ENCODE measurements at places on chromosomes 11 and 22.

- DNase-seq, result no peak
Observed at GRCh38 chr11:113477321-113477720, 2.1 kb upstream of the DRD2 start.

- DNase-seq, result no peak
Observed at GRCh38 chr11:33735271-33736147, 714 bp downstream of the CD59 start.

DNA sequence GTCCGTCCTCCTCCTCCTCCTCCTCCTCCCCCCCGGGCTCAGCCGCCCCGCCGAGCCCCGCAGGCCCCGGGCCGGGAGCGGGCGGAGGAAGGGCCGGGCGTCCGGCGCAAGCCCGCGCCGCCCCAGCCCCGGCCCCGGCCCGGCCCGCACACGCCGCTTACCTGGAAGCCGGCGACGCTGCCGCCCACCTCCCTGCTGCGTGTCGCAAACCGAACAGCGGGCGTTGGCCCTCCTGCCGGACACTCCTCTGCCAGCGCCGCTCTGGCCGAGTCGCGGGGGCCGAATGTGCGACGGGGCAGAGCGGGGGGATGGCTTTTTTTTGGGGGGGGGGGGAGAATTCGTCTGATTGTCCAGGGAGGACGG lies 1.1 kb downstream of the IGF2 start:
- DNase-seq, result no peak

DNA sequence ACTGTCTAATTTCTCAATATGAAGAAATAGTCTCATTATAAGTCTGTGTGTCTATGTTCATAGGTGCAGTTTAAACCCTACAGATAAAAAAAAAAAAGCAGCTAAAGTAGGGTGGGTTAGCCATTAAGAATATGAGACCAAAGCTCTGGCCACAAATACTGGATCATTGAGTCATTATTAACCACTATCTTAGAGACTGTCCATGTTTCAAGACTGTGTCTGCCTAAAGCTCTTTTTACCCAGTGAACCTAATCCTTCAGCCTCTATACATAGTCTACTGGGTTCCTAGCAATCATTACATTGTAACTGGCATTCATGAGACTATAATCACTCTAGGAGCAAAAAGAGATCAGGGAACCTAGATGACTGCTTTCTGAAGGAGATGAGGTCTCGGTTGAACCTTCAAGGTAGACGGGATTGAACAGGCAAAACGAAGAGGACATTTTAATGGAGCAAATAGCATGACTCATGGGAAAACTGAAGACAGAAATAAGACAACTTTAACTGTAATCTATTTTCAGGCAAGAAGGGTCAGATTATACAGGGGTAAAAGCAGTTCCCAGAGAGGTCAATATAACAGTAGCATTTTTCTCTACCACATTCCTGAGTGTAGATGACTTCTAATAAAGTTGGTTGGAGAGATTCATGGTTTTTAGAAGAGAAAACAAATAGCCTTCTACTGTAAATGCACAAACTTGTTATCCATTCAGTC lies 64.0 kb upstream of the FIBIN start:
- DNase-seq, result no peak

- DNase-seq, result no peak
Observed at GRCh38 chr11:119258180-119258579, 52.0 kb downstream of the CBL start.

DNA sequence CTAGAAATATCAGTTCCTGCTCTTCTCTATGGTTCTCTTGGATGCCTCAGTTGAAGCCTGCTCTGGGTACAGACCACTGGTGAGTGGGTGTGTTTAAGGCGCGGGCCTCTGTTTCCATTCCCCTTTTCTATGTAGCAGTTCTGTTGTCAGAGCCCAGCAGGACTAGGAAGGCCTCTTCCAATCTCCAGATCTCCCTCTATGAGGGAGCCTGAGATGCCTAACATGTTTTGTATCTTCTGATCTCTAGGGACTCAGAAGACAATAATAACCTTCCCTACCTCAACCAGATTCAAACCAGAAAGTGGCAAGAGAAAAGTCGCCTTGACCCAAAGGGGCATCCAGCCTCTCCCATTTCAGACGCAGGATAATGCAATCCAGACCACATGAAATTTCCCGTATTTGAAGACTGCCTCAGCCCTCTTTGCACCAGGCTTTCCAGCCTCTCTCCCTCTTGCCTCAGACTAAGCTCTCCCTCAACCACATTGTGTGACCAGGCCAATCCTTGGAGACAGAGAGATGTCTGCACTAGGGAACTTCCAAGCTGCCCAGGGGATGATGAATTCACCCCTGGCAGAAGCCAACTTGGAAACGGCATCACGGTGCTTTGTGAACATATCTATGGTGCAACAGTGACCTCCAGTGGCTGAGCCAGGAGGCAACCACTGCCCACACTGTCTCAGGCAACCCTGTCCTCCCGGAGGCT lies 150.1 kb upstream of the UBASH3B start:
- peak; percentile 99 for DNase-seq

DNA sequence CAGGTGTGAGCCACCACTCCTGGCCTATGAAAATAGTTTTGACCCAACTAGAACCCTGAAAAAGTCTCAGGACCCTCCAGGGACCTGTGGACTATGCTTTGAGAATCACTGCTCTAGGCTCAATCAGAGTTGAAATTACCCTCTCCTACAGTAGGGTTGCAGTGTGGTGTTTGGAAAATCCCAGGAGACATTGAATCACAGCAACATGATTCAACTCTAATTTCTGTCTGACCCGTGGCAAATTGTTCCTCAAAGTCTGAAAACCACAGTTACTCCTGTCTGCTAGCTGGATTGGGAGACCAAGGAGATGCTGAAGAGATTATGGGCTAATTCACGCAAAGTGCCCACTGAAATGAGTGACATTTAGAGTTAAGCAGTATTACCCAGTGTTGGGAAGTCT lies 5.4 kb upstream of the MTMR3 start:
- DNase-seq, result peak; percentile 65

DNA sequence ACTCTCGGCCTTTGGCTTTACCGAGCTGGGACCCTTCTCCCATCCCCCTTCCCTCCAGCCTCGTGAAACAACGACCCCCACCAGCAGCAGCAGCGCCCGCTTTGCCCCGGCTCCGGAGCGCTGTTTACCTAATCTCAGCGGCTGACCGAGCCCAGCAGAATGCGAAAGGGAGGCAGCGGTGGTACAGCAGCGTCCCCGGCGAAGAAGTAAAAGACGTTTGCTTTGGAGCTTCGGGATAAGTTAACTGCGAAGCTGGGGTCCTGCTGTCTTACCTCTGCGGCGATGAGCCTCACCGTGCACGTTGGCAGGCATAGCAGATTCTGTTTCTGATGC lies 2.0 kb upstream of the LARGE1 start:
- DNase-seq, result peak; percentile 34

- no peak for DNase-seq
Observed at GRCh38 chr22:39666926-39667325, 96.4 kb downstream of the CACNA1I start.

DNA sequence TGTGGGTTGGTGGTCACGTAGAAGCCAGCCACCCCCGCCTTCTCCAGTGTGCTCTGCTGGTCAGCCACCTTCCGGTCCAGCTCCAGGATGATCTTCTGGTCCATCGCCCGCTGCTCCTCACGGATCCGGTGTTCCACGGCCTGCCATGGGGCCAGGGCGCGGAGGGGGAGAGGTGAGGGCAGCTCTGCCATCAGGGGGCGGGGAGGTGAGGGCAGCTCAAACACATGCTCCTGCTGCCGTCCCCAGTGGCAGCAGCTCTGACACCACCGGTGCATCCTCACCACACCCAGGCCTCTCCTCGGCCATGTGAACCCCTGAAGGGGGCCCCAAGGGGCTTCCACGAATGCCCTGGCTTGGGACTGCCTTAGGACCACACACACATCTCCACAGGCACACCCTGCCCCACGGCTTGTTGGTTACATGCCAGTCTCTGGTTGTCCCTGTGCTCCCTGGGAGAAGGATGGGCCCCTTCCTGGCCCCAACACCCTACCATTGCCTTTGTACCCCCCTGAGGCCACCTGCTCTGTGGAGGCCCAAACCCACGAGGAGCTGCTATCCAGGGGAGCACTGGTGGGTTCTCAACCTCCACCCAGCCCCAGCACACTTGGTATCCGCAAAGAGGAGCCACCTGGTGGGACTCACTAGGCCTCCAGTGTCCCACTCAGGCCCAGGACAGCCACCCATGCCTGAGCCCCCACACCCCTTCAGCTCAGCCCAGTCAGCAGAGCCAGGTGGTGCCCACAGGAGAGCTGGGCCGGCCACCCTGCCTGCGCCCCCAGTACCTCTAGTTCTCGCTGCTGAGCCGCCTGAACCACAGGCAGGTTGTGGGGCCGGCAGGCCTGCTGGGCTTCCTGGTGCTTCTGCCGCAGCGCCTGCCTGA lies 4.3 kb downstream of the DGCR6L start:
- no peak for DNase-seq

GRCh38 chr22:48498526-48499331 lies 1328.9 kb downstream of the BRD1 start:
- DNase-seq, result no peak

GRCh38 chr11:3434976-3435375 lies 56.0 kb upstream of the ZNF195 start:
- DNase-seq, result no peak

DNA sequence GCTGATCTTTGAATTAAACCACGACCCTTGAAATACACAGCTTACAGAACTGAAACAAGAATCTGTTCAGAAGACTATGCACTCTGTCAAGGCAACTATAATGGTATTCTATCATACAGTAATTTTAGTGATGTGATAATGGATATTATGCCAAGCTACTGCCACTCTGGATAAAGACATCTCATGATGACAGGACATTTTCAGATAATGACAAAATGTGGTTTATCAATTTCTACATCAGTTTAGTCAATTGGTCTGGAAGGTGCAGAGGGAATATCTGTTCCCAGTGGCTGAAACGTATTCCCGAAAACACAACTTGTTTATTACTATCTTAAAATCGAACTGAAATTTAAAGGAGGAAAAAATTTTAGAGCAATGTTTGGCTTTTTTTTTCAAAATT lies 1009.6 kb upstream of the CCDC90B start:
- no peak for DNase-seq

DNA sequence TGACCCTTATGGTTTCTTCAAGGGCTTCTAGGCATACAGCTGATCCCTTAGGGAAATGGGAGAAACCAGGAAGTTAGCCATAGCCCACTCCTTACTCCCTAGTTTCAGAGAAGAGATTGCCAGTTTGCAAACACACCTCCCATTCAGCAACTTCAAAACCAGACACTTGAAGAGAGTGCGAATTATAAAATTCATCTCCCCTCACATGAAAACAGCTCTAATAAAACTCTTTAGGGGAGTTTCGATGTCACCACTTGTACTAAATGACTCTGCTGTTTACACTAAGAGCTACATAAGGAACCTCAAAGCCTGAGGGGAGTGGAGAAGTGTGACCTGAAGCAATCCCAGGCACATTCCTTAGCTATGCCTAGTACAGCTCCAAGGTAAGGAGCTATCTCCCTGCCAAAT lies 8.3 kb downstream of the LGR4 start:
- peak; percentile 50 for DNase-seq

DNA sequence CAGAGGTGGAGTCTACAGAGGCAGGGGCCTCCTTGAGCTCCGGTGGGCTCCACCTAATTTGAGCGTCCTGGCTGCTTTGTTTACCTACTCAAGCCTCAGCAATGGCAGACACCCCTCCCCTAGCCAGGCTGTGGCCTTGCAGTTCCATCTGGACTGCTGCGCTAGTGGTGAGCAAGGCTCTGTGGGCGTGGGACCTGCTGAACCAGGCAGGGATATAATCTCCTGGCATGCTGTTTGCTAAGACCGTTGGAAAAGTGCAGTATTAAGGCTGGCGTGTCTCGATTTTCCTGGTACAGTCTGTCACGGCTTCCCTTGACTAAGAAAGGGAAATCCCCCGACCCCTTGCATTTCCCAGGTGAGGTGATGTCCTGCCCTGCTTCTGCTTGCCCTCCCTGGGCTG lies 77.7 kb downstream of the GDPD4 start:
- DNase-seq, result no peak

DNA sequence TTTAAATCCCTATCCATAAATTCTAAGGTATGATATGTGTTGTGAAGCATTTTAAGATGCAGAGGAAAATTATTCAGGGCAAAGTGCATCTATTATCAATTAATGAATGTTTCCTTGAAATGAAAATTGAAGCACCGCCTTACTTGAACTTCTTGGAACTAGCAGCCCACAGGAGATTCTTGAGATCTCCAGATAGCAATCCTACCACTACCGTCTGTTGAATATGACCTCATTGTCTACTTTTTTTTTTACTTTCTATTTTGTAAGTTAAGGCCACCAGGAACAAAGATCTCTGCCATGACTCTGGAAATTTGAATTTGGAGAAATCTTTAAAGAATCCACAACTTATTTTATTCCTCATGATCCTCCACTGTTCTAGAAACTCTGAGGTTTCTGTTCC lies 808.7 kb downstream of the KCNA4 start:
- peak; percentile 27 for DNase-seq

Measured in fibroblast of the aortic adventitia (primary cell).